ENCODE measurements at places on chromosomes 2 and 18.

- DNase-seq = no peak
These were observed 193.8 kb downstream of the RPIA start for GRCh38 chr2:88885275-88885674.

DNA sequence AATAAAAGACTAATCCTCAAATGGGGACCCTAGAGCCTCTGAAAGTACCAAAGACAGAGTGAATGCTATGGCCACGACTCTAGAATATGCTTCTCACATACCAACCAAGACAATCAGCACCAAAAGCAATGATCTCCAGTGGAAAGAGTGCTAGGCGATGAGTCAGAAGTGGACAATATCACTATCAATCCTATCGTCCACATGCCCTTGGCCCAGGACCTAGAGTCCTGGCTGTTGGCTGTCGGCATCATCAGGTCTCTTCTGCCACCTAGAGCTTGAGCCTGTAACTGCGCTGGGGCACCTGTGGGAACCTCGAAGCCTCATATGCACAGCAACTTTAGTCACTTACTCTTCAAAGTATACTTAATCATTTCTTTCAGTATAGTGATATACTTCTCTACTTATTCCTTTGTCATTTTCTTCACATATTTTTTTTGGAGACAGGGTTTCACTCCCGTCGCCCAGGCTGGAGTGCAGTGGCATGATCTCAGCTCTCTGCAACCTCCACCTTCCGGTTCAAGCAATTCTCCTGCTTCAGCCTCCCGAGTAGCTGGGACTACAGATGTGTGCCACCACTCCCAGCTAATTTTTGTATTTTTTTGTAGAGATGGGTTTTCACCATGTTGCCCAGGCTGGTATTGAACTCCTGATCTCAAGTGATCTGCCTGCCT, 29.7 kb downstream of the NOL10 start:
- peak; percentile 28 for DNase-seq

DNA sequence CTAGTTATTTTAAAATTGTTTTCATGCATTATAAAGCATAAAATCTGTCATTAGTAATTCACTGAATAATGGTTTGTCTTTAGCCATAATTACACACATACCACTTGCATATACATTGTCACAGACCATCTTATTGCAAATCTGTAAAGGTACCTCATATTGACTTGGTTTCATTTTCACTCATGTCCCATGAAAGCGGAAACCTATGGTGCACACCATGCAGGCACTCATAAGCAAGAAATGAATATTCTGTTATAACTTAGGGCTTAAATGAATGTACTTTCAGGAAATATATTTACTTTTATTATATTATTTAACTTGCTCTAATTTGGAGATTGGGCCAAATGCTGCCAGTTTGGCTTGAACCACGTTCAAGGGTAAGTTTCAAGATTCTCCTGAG, 29.2 kb upstream of the STK17B start:
- DNase-seq = no peak

DNA sequence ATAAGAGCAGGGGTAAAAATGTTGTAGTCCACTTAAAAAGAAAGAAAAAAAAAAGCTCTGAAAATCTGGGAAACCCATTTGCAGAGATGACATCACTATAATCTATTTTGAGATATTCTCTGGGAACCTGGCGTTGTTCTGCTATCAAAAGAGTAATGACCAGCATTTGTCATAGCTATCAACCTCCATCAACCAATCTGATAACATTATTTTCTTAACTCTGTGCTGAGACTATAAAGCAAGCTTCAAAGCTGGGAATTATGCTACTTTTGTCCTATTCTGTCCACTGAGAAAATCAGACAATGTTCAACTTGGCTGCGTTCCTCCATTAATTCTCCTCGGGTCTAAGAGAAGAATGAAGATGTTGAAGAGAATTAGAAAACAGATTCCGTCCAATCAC, 107.5 kb downstream of the STK39 start:
- no peak for DNase-seq

GRCh38 chr2:185201063-185201462, 537.5 kb upstream of the FSIP2 start:
- no peak for DNase-seq

DNA sequence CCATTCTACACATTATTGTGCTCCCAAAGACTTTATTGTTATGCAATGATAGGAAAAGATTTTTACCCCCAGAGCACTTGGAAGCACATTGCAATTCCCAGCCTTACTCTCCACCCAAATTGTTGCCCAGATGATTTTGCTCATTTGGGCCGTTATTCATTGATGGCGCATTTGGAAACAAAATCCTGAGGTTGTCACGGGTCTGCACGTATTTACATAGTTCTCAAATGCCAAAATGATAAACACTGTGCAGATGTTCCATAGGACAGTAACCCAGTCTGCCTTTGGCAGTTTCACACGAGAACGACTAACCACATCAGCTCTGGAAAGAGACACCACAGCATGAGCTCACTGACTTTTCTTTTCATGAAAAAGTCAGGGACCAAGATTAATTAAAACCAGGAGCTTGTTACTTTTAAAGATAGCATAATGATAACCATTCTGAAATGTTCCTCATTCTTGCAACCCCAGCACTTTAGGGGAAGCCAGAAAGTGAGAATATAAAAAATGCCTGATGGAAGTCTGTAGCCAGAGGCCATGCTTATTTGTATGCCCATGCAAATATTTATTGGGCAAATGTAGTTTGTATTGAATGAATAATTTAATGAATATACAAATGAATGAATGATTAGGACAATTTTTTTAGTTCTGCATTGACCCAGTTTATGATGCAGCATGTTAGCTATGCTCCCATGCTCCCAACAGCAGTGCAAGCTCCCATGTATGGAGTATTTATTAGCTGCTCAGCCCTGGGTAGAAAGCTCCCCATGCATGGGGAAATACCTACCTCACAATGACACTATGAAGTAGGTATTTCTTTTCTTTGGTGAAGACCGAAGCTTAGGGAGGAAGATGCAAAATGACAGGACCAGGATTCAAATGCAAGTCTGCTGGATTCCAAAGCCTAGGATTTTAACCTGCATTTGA, 84.6 kb downstream of the MAIP1 start:
- peak; percentile 91 for DNase-seq

DNA sequence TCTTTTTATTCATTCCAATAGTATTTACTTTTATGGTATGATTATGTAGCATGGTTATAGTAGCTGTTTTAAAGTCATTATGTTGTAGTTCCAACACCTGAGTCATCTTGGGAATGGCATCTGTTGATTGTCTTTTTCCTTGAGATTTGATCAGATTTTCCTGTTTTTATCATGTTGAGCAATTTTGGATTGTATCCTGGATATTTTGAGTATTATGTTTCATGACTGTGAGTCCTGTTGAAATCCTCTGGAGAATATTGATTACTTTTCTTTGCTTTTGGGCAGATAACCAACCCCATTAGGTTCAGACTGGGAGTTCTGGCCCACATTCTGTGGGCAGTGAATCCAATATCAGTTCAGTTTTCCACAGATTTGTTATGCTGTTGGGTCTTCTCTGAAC, 163.2 kb upstream of the SPRED2 start:
- no peak for DNase-seq

DNA sequence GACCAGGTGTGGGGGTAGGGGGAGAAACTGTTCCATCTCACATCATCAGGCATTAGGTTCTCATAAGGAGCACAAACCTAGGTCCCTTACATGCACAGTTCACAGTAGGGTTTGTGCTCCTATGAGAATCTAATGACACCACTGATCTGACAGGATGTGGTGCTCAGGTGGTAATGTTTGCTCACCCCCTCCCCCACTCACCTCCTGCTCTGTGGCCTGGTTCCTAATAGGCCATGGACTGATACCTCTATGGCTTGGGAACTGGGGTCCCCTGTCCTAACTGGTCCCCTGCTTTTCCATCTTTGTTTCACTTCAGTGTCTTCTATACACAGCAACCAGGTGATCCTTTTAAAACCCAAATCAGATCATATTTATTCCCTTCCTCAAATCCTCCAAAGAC, 267.8 kb downstream of the TNS1 start:
- no peak for DNase-seq

- no peak for DNase-seq
These were observed 221.6 kb downstream of the ALPK2 start for GRCh38 chr18:58407263-58407648.

- DNase-seq = no peak
These were observed 69.6 kb downstream of the KLHL29 start for GRCh38 chr2:23454501-23455120.

DNA sequence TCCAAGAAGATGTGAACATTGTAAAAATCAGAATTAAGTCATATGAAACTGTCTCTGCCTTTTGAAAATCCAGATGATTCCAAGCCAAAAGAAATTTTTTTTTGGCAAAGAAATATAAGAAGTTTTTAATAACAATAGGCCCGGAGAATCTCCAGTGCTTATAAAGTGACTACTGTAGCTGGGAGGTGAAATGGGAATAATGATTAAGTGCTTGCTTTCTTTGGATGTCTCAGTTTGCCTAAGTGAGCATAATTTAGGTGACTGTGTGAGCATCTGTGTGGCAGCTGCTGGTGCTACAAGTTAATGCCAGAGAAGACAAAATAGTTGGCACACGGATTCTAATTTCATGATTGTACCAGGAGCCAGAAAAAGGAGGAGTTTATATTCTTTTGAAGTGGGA, 185.0 kb downstream of the LTBP1 start:
- no peak for DNase-seq

- DNase-seq = no peak
These were observed 37.7 kb downstream of the GBX2 start for GRCh38 chr2:236130349-236130998.

DNA sequence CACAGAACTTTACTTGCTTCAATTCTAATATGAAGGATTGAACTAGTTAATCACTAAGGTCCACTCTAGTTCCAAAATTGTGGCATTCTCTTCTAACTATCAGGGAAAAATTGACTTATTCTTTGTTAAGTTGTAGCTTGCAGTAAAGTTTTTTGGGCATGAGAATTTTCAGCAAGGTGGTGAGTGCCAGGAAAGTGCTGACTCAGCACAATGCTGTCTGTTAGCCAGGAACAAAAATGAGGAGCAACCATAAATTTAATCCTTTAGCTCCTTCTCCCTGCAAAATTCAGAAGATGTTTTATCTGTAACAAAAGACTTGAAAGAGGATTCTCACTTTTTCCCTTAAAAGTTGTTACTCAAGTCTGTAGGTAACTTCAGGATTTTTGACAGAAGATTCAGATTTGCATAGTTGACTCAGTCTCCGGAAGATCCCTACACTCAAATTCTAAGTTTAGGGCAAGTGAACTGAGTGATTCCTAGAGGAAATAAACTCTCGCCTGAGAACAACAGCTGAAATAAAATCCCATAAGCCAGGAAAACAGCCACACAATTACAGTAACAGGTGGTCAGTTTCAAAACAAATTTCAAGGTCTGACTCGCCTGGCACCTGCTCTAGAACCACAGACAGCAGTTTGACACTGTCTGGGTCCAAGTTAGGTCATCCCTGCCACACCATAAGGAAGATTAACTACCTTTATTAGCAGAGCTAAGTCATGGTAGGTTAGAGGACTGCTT, 20.2 kb upstream of the DARS1 start:
- no peak for DNase-seq

DNA sequence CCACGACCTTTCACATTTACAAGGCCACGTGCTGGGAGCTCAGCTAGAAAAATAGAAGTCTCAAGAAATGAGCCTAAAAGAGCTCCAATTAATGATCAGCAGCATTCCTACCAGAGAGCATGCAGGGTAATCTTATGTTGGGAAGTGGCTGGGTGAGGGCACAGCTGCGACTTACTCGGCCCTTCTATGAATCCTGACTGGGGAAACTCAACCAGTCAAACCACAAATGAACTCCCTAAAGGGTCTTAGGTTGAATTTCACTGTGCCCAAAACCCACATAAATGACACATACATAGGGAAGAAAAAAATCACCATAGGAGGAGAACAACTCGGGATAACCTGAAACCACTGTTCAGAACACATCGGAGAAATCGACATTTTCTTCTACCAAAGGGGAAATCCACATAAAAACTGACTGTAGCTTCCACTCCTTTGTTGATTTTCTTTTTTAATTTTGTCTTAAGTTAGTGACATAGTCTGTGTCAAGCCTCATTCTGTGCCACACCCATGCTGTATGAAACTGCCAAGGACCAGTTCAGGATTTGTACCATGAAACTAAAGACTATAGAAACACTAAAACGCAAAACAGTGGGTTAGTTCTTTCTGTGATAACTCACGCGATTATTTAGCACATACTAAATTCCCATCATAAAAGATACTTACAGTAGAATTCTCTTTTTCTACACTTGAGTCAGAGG, 54.7 kb downstream of the UXS1 start:
- no peak for DNase-seq

DNA sequence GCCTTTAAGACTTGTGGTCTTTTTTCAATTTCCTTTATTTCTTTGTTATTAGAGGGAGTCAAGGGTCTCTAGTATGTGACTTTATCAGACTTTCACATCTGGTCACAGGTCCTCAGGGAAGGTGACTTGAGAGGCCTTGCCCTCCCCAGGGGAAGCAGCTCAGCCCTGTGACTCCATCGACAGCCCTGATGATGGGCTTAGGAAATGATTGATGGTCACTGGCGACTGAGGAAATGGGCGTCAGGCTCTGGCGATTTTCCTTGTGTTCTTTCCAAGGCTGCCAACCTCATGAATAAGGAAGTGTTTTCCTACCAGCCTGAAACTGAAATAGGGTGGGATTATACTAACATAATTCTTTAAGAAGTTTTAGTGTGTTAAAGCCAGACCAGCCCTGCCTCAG, 21.1 kb downstream of the SERPINE2 start:
- no peak for DNase-seq

DNA sequence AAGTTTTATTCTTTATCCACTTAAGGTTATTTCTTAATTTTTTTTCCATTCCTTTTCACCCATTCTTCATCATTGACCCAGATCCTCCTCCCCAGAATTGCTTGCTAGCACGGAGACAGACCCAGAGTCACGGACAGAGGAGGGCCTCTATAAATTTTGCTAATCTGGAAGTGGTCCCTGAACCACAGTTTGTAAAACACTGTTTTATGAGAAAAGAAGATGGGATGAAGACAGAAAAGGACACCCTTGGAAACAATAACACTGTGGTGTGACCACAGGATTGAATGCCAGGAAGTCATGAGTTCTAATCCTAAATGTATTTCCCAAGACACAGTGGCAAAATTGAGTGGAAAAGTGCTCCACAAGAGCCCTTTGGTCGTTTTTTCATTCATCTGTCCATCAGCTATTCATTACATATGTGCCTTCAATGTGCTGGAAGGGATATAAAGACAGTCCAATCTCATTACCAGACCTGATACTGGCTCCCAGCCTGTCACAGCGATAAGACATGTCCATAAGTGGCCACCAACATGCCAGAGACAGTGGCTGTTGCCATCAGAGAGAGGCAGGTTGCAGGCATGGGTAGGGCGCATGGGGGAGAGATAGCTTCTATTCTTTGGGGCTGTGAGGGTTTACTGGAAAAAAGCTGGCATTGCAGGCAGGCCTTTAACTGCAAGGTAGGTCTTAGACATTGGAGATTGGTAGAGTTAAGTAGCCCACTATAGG, 175.2 kb upstream of the ALPP start:
- no peak for DNase-seq

DNA sequence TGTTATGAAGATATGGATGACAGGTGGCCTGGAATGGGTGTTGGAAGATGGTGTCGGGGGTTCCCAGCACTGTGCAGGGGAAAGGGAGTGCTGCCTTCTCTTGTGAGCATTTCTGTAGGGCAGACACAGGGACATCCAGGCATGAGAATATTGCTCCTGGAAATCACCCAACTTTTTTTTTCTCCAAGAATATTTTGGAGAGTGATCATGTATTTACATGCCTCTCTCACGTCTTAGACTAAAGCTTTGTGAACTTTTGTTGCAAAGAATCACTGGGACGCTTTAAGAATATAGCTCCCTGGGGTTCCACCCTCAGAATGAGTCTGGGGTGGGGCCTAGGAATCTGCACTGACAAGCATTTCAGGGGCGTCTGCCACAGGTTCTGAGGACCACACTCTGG, 68.7 kb downstream of the VWA3B start:
- DNase-seq = no peak
